Gastroesophageal sphincter (tissue), 4 donors: ENCODE measurements at places on chromosomes 2 and 18. TPM values are rescaled to one million over a fixed set of nuclear protein-coding genes. Genes with fewer than 3 reads are reported as not detected.

Gene CAPN14
- 1.7 TPM for total RNA-seq

GRCh38 chr18:47150824-47151366 lies 595 bp upstream of the HDHD2 start:
- ATAC-seq, result peak; percentile 10

DNA sequence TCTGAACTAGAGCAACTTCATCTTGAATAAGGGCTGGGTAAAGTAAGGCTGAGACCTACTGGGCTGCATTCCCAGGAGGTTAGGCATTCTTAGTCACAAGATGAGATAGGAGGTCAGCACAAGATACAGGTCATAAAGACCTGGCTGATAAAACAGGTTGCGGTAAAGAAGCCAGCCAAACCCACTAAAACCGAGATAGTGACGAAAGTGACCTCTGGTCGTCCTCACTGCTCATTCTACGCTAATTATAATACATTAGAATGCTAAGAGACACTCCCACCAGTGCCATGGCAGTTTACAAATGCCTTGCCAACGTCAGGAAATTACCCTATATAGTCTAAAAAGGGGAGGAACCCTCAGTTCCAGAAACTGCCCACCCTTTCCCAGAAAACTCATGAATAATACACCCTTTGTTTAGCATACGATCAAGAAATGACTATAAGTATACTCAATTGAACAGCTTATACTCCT lies 109.1 kb downstream of the FIGN start:
- no peak for ATAC-seq

GRCh38 chr18:79393181-79393634 lies 2.5 kb upstream of the NFATC1 start:
- no peak for ATAC-seq

Gene UGT1A8
- total RNA-seq, result not detected

DNA sequence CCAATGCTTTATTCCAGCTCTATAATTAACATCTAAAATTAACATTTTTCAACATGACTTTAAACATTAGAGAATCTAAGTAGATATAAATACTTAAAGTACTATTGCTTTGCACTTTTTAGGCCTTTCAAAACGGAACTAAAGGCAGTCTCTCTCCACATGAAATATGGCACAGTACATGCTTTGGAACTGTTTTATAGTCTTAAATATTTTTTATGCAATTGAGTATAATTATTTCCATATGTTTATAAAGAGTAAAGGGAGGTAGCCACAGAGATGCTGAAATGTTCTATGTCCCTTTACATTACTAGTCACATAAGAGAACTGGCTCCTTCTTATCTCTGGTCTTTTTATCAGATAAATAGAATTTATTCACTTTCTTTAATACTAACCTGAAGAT lies 674.0 kb downstream of the PLCL1 start:
- ATAC-seq, result no peak

Gene RAB17
- 6.7 TPM for total RNA-seq

DNA sequence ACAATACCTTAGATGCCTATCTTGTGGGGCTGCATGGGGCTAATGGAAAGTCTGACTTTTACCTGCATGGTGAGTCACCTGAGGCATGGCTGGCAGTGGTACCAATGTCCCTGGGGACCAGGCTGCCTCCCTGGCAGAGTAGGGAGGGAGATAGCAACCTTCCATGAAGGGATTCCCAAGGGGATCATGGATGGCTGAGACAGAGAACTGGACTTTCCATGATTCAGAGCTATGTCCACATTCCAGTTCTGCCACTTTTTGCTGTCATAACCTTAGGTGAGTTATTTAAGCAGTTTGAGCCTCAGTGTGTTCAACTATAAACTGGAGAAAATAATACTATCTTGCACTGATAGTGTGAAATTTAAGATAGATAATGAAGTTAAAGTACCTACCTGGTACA lies 178.6 kb downstream of the SETBP1 start:
- no peak for ATAC-seq

Gene PLEK
- 33.0 TPM for total RNA-seq

Gene HMSD
- not detected for total RNA-seq

DNA sequence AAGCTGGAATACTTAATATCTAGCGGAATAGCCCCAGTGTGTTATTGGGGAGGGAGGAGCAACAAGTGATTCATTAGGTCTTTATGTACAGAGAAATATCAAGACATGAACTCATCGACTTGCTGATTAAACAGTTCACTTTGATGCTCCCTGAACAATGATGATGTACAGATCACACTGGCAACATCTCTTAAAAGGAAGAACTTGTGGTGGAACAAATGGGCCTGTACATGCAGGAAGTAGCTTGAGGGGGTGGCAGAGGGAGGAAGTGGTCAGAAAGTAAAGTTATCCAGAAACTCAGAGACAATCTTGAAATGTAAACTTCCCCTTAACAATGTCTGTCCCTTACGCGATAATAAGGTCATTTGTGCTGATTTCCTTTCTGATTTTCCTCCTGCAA lies 90.5 kb downstream of the NXPH2 start:
- no peak for ATAC-seq

Gene CPS1
- total RNA-seq, result 1.8 TPM

GRCh38 chr2:28227498-28227897 lies 165.2 kb upstream of the FOSL2 start:
- ATAC-seq, result no peak

Gene TNS1
- 825 TPM for total RNA-seq

DNA sequence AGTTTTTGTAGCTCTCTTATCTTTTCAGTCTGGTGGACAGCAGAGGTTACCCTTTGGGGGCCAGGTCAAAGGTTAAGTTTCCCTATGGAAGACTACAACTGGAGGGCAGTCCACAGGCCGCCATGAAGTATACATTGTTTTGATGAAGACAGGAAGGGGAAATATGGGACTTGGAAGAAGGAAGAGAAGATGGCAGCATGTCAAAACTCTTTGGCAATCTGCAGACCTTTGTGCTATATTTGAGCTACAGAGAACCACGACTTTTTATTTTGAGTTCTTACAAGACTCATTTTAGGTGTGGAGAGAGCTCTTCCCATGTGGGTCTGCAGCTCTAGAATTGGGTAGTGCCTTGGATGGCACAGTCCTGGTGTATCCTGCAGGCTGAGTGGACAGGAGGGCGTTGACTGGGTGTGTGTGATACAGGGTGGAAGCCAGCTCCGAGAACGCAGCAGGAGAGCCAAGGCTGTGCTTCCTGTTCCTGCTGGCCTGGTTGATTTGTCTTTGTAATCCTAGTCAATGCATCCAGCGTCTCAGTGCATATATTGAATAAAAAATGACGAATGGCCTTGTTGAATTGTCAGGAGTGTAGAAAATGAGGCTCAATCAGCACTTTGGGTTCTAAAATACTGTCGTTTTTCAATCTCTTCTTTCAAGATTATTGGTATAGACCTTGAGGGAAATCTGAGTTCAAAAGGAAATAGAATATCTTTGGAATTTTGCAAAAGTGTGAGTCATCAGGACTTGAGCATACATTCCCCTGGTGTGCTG lies 11.5 kb downstream of the ITGA6 start:
- no peak for ATAC-seq

DNA sequence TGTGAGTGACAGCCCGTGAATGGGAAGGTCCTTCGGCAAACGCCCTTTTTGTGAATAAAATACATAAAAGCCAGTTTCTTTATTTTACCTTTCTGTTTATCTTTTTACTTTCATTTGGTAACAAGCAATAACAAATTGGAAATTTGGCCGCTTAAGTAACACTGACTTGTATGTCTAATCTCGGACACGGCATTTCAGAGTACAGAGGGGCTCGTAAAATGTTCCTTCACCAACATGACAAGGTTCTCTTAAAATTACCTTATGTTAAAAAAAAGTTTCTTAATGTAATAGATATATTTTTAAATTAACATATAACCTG lies 558 bp upstream of the NEMP2 start:
- ATAC-seq, result no peak

Gene TMEM247
- total RNA-seq, result not detected

Gene ANKRD23
- total RNA-seq, result 1.2 TPM

Gene ATG9A
- total RNA-seq, result 82.6 TPM

DNA sequence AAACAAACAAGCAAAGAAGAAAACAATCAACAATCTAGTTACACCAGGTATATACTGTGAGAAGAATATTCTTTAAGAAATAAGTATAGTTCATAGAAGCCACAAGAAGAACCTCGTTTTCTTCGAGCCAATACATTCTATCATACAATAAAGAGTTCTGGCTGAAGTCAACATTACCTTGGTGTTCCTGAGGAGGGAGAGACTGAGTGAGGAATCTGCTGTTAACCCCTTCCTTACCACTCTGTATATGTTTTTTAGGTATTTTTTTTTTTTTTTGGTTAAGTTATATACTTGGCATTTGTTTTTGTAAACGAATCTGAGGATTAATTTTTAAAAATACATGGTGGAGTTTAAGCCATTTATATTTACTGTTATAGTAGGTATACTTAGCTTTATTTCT lies 412.5 kb downstream of the NUP35 start:
- ATAC-seq, result no peak

Gene UGT1A10
- total RNA-seq, result 1.0 TPM

DNA sequence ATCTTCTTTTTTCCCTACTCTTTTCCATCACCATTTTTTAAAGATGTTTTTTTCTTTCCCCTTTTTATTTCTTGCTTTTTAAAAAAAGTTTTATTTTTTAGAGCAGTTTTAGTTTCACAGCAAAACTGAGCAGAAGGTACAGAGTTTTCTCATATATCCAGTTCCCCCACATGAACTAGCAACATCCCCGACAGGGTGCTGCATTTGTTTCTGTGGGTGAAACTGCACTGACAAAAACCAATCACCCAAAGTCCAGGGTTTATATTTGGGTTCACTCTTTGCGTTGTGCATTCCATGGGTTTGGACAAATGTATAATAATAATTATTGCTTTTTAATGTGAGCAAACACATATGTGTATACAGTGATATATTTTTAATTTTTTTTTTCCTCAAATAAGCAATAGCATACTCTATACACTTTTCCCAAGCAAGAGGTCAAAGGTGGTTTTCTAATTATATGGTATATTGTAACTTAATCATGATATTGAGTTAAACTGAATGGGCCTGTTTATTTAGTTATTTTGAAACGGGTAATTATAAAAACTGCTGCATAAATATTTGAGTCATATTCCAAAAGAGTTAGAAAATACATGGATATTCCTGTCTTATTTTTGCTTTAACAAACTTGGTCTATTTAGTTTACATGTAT lies 50.3 kb downstream of the NCK2 start:
- ATAC-seq, result no peak

Gene CFAP65
- not detected for total RNA-seq

GRCh38 chr18:58578321-58578720 lies 50.6 kb downstream of the ALPK2 start:
- no peak for ATAC-seq

- ATAC-seq, result no peak
These were observed 661.1 kb downstream of the BCL11A start for GRCh38 chr2:59892398-59892797.

DNA sequence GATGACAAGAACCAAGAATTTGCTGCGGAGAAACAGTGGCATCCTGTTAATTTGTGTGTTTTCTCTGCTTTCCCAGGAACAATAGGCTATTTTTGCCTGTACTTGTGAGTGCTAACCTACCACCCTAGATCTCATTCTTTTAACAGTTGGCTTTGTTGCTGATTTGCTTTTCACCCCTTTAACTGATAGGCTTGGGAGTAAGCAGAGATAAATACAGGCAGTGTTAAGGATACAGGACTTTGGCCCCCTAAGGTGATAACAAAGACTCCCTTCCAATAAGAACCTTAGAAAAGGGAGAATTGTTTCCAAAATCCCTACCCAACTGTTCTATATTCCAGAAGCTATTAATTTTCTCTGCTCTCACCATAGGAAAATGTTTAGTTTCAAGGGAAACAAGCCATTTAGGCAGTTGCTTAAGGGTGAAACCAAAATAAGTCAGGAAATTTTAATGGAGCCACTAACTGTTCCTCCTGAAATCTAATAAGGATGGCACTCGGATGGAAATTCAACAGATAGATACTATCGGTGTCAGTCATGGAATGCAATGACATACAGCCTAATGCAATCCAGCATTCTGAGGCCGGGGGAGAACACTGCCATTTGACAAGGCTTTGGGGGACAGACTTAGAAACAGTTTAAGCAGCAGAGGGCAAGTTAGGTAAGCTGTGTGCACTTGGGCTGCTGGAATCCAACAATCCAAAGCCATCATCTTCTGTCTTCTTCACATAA lies 238.8 kb downstream of the RNF152 start:
- ATAC-seq, result no peak

DNA sequence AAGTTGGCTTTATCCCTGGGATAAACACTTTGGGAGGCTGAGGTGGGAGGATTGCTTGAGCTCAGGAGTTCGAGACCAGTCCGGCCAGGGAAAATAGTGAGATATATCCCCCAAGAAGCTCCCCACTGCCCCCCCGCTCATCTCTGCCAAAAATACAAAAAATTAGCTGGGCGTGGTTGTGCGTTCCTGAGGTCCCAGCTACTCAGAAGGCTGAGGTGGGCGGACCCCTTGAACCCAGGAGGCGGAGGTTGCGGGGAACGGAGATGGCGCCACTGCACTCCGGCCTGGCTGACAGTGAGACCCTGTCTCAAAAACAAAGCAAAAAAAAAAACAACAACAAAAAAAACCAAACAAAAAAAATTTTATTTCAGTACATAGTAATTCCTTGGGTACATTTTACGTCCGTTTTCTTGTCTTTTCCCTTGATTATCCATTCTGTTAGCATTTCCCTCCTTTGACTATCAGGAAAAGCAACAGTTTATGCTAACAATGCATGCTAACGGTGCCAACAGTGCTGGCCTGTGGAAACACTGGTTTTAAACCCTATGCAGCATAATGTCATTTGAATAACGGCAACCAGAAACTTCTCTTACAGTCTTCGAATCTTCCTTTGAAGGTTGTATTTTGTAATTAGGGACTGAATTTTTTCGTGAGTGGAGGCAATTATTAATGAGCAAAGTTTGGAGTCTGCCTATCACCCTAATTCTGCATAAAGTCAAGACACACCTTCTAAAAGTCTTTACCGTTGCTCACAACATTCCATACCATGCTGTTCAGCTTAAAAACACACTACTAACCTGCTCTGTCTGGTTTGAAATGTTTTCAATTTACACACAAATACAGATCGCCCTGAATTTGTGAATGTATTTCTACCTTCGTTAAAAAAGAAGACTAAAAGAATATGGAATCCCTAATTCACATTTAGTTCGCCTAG lies 721 bp upstream of the MIB1 start:
- peak; percentile 3 for ATAC-seq

DNA sequence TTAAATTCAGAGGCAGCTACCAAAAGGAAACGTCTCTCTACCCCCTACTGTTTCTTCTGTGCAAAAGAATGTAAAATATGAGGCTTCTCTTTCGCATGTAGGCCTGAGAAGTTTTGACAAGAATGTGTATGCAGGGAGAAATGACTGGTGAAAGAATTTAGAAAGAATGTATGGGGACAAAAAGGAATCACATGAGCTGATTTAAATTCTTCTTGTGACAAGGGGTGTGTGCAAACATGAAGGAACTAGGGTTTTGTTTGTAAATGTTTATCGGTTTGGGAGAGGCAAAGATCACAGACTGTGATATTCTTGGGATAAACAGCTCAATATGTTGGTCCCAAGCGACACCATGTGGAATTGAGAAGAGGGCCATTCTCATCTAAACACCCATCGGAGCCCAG lies 345.2 kb upstream of the VRK2 start:
- ATAC-seq, result no peak

- no peak for ATAC-seq
These were observed 106.2 kb downstream of the CPS1 start for GRCh38 chr2:210662560-210662959.

GRCh38 chr18:68449292-68449691 lies 265.6 kb downstream of the TMX3 start:
- ATAC-seq, result no peak

- peak; percentile 14 for ATAC-seq
These were observed 206.0 kb upstream of the TNP1 start for GRCh38 chr2:217065695-217066405.
